ENCODE measurements at places on chromosomes 13 and 19.

DNA sequence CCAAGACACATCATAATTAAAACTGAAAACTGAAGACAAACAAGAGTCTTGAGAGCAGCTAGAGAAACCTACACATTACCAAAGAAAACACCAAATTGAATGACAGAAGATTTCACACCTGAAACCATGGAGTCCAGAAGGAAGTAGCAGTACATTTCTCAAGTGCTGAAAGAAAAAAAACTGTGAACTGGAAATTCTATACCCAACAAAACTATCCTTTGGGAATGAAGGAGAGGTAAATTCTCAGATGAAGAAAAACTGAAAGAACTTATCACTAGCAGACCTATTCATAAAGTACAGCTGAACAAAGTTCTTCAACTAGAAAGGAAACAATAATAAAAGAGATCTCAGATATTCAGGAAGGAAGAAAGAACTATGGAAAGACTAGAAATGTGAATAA lies 198.7 kb upstream of the ZNF507 start:
- no peak for DNase-seq

- no peak for DNase-seq
Measured at GRCh38 chr13:76853481-76853880, 32.7 kb downstream of the KCTD12 start.

- DNase-seq: no peak
Measured at GRCh38 chr19:15199661-15200552, 888 bp downstream of the NOTCH3 start.

DNA sequence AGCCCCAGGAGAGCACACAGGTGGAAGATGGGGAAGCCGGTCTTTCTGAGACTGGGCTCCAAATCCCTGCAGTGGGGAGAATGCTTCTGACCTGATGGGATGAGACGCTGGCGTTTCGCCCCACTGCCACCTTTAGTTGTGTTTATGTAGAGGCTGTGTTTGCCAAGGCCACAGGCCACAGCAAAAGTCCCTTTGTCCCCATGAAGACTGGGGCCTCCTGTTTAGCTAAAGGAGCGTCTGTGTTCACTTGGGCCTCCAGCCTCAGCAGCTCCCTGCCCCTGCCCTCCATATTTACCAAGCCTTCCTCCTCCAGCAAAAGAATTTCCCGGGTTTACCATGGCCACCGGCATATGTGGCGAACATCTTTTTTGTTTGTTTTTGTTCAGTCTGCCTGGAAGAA lies 10.4 kb upstream of the KLK14 start:
- DNase-seq: no peak

DNA sequence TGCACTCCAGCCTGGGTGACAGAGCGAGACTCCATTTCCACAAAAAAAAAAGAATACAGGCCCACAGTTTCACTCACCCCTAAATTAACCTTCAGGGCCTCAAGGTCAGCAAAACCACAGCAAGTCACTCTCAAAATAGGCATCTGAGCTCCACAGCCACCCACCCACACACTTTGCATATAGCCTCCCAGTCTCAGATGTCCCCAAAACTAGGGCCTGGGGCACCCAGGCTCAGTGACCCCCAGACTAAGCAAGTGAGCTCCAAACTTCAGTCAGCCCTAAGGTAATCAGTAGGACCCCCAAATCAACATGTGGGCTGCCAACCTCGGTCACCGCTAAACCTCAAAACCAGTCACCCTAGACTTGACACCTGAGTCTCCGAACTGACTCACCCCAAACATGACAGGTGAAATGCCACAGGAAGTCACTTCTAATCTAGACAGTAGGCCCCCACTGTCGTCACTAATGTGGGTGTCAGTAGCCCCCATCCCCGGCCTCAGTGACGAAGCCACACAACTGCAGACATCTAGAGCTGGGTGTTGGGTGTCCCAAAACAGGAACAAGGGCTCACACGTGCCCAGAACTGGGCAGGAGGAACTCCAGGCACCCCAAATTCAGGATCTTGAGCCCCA lies 13.9 kb downstream of the RABAC1 start:
- peak; percentile 75 for DNase-seq

DNA sequence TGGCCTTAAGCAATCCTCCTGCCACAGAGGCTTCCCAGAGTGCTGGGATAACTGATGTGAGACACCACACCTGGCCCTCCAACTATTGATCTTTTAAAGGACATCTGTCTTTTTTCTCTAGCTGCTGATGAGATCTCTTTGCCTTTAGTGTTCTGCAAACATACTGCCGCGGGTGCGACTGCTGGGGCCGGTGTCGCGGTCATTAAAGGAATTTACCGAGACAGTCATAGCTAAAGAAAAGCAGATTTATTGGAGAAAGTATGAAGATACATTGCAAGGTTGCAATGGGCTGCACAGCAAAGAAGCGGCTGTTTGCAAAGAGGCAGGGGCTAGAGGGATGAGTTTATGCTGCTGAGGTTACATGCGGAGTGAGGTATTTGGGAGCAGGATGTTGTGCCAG lies 31.2 kb upstream of the LRRC4B start:
- no peak for DNase-seq

DNA sequence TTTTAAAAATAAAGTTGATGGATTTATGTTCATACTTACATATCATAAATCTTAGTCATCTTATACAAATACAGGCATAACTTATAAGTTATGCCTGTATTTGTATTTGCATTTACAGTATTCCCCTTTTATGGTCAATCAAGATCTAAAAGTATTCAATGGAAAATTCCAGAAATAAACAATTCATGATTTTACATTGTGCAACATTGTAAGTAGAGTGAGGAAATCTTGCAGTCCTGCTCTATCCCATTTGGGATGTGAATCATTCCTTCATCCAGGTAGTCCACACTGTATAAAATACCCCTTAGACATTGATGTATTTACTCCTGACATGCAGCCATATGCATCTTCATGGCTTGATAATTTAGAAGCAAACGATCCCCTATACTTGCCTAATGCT lies 795.3 kb downstream of the SLITRK1 start:
- no peak for DNase-seq

- DNase-seq: peak; percentile 12
Measured at GRCh38 chr13:40315416-40316064, 350.9 kb downstream of the FOXO1 start.

GRCh38 chr19:6531163-6531955 lies 533 bp downstream of the TNFSF9 start:
- no peak for DNase-seq

DNA sequence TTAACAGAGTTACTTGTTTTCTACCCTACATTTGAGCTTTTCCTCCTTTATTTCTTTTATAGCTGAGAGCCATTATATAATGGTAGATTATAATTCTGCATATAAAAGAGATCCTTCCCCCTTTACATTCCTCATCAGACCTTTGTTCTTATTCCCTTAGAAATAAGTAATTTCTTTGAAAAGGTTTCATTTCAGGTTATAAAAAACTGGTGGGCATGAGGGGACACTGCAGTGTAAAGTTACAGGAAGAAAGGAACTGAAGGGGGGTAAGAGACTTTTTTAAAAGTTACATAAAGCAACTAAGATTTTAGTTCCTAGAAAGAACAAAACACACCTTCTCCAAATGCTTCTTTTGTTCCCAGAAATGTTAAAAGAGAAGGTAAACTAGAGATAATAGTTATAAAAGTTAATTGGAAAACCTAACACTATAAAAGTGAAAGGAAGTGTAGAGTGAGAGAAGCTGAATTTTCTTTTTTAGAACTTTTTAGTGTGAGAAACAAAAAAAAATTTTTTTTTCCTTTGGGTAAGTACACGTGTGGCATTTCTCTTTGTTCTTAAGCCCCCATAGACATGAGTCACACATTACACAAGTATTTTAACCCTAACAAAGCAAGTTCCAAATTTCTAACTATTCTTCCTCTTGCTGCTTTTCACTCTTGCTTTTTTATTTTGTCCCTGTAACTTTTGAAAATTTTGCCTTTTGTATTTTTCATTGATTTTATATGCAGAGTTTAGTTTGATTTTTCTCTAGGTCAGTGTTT lies 106.4 kb upstream of the MLNR start:
- DNase-seq: no peak

DNA sequence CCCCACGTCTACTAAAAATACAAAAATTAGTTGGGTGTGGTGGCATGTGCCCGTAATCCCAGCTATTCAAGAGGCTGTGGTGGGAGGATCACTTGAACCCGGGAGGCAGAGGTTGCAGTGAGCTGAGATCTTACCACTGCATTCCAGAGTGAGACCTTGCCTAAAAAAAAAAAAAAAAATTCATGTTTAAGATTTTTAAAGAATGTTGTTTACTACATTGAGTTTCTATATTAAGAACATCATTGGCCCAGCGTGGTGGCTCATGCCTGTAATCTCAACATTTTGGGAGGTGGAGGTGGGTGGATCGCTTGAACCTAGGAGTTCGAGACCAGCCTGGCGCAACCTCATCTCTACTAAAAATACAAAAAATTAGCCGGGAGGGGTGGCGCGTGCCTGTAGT lies 31.9 kb upstream of the FLT1 start:
- DNase-seq: no peak

GRCh38 chr19:29532956-29533355 lies 7.2 kb downstream of the VSTM2B start:
- no peak for DNase-seq

GRCh38 chr13:32381539-32381938 lies 46.4 kb downstream of the N4BP2L1 start:
- DNase-seq: no peak

DNA sequence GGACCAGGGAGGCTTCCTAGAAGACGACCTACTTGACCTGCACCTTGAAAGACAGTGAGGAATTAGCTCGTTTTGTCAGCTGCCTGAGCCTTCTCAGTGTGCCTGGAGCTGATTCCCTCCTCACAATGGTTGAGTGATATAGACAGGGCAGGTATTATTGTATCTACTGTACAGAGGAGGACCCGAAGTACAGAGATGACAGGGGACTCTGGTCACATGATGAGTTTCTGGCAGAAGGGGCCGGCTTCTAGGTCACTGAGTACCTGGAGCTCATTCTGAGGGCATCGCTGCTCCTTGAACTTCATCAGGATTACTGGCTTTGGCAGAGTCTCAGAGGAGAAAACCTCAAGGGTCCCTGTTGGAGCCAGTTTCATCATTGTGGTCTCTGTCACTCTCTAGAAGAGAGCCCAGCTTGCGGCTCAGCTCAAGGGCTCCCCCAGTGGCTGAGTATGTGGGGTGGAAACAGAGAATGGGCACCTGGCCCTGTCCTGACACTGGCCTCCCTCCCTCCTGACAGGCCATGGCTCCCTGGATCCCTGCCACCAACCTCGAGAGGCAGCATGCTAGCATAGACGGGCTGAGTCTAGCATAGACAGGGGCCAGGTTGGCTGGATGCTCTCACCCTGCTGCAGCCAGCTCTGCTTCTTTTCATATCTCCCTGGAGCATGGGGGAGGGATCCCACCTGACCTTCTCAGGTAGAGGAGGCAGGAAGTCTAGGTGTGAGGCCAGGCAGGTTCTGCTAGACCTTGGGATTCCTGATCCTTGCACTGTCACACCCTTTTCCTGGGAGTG lies 38.7 kb downstream of the NFIX start:
- DNase-seq: peak; percentile 37
